ENCODE measurements at places on chromosomes 16 and 17.
A peak's percentile ranks its signal among the peaks of the same experiment; 100 is the strongest.

DNA sequence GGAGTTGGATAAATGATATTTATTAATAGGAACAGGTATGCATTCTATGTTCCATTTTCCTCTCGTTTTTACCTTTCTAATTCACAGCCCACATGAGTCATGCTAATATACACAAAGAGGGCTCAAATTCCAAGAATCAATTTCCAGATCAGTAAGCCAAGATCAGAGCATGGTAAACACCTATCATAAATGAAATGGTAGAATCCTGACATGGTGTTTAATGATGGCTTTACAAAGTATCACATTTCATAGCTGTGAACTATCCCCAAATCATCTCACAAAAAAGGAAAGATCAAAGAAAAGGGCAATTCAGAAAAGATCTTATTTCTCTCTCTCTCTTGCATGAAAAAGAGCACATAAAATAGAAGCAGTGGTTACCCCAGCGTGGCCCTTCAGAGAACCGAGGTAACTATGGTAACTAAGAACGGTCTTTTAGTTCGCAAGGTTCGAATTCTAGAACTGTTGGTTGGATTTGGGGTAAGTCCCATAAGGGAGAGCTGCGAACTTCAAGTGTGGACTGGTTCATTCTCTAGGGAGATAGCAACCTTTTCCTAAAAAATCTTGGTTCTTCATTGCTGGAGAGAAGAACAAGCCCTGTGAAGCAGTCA, 73.0 kb downstream of the MARCHF10 start:
- DNase-seq: no peak

DNA sequence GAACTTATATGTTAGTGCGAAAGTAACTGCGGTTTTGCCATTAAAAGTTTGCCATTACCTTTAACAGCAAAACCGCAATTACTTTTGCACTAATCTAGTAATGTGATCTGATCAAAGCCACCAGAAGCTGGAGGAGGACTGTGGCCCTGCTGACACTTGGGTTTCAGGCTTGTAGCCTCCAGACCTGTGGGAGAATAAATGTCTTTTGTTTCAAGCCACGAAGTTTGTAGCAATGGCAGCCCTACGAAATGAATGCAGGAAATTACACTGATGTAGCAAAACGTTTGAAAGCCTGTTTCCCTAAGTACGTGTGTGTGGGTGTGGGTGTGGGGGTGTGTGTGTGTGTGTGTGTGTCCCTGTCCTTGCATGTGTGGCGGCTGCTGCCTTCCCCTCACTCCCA, 66.6 kb downstream of the WSB1 start:
- DNase-seq: no peak

GRCh38 chr17:50139185-50139783, 9.3 kb upstream of the SAMD14 start:
- DNase-seq: no peak

DNA sequence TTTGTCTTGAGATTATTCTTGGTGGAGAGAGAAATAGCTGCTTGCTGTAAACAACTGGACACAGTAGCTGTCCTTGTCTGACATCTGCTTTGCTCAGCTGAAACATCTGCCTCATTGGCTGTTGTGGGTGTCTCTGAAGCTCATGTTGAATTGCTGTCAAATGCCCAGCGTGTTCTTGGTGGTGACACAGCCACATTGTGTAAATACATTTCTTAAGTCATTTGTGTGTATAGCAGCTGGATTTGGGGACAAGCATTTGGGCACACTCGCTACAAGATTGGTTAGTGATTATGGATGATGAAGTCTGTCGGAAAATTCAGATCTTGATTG, 5.3 kb downstream of the FAM234A start:
- no peak for DNase-seq

- no peak for DNase-seq
Measured at GRCh38 chr16:3637371-3637923, 17.0 kb upstream of the DNASE1 start.

- DNase-seq: no peak
Measured at GRCh38 chr16:19804538-19805323, 79.9 kb downstream of the GPRC5B start.

DNA sequence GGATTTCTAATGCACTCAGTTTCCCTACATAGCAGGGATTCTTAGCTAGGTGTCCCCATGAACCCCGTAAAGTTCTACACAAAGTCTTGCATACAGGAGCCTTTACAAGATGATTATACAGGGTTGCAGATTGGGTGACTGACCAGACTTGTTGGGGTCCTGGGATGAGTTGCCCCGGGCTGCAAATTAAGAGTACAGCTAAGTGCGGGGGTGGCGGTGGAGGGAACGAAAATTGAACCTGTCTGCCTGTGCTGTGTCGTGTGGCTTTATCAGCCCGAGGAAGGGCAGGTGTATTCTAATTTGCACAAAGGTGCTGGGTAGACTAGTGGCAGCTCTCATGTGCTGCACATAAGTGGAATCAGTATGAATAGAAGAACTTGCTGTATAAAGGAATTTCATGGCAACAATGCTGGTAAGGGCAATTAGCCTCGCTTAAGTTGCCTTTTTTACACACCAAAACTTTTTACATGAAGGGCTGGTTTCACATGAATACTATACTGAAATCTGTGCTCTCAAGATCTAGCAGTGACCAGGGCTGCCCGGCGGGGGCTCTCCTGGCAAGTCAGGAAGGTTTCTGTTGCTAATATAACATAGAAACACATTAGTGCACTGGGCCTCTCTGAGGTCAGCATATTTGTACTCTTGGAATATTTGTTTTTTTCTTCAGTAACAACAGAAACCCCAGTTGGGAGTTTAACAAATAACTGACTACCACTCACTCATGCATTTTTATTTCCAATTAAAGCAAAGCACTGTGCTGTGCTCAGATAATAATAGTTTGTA, 50.7 kb downstream of the ADCY7 start:
- no peak for DNase-seq

DNA sequence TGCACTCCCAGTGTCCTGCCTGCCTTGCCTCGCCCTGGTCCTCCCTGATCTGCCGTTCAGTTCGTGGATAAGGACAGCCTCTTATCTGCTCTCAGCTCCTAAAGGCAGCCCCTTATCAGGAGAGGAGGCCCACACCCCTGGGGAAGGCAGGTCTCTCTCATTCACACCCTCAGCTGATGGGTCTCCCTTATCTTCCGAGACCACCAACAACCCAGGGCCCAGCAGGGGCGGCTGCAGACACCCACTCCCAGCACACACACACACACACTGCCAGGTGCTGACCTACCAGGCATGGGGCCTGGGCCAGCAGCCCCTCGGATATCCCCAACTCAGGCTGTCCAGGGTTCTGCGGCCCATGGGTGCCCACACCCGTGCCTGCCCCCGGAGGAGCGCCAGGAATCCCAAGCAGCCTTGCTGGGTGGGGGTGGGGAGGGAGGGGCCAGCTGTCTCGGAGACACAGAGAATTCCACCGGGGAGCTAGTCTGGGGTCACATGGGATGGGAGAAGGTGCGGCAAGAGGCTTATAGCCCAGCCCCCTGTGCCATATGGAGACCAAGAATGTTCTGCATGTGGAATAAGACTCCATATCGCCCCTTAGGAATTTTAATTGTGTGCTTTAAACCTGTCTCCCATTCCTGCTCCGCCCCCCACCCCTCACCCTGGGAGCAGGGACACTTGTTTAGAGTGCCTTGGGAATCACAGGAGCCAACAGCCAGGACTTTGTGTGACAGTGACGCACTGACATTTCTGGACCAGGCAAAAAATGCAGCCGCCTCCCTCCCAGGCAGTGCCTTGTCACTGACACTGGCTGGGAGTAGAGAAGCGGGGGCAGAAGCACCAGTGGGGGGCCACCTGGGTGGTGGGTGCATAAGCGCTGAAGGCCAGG, 41.9 kb upstream of the EMP2 start:
- no peak for DNase-seq

- DNase-seq: no peak
Measured at GRCh38 chr16:68642436-68643101, 2.5 kb upstream of the CDH3 start.

DNA sequence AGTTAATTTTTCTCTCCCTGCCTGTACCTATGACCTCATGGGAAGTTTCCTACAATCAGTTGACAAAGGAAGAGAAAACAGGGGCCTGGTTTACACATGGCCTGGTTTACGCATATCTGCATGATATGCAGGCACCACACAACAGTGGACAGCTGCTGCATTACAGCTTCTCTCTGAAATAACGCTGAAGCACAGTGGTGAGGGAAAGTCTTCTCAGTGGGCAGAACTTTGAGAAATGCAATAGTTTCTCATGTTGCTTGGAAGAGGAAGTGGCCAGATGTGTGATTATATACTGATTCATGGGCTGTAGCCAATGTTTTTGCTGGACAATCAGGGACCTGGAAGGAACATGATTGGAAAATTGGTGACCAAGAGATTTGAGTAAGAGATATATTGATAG, 324.1 kb upstream of the GOT2 start:
- DNase-seq: no peak

DNA sequence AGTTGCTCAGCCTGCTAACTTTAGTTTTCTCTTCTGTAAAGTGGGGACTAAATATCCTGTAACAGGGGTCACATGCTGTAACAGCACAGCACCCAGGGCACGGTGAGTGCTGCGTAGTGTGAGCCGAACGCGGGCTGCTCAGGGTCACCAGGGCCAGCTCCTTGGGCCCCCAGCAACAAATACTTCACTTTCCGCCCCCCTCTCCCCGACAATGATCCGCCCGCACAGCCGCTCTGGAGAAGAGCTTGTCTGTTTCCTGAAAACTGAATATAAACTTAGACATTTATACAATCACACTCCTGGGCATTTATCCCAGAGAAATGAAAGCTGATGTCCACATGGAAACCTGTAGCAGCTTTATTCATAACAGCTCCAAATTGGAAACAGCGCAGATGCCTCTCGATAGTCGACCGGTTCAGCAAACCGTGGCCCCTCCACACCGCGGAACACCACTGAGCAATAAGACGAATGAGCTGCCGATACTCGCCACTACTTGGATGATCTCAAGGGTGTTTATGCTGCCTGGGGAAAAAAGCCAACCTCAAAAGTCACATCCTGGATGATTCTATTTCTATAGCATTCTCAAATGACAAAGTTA, 267.2 kb downstream of the PARN start:
- no peak for DNase-seq

DNA sequence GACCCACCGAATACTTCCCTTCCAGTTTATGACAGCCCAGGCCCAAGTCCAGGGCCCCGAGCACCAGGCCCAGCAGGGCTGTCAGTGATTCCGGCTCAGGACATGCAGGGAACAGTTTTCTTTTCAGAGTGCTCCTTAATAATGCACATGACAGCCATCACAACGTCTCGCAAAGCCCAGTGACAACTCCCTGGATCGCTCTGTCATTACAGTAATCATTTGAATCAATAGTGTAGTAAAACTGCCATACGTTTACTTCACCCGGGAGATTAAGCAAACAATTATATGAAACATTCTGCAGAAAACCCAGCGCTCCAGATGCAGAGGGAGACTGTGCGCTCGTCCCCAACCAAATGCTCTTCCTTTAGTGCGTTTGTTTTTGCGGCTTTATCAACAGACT, 162.6 kb upstream of the CDH13 start:
- no peak for DNase-seq

GRCh38 chr16:82943371-82943770, 316.6 kb downstream of the CDH13 start:
- DNase-seq: no peak

GRCh38 chr16:53768593-53768992, 64.6 kb downstream of the FTO start:
- no peak for DNase-seq

- no peak for DNase-seq
Measured at GRCh38 chr16:17885659-17886207, 415.0 kb upstream of the XYLT1 start.

GRCh38 chr16:79598348-79599181, 2.0 kb downstream of the MAF start:
- peak; percentile 79 for DNase-seq

DNA sequence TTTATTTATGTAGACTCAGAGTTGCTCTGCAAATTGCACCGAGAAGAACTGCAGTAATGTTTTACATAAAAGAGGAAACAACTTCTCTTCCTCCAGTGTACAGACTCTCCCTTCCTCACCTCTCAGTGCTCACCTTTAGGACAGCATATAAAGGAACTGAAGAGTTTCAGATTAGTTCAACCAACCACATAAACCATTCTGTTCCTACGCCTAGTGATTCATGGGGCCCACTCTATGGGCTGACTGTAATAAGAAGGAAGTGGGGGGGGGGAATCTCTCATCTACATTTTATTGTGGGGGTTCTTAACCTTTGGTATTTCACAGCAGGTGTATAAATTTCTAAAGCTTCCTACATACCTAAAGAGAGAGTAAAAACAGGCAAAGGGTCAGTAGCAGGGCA, 18.3 kb downstream of the ZSWIM7 start:
- DNase-seq: no peak

DNA sequence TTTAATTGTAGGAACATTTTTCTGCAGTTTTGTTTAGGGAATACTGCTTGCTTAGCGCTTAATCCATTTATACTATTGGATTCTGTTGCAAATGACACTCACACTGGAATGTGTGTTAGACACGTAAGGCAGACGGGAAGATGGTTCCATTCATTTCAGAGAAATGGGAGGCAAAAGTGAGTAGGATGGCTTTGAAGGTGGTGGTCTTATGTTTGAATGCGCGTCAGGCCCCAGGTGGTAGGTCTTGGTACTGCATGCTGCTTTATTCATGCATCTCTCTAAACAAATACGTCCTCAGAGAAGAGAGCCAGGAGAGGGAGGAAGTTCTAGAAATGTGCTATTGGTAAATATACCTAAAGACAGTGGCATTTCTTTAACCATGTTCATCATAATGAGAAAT, 997.6 kb upstream of the RBFOX1 start:
- DNase-seq: no peak

GRCh38 chr17:66371561-66371960, 69.1 kb downstream of the PRKCA start:
- DNase-seq: no peak

DNA sequence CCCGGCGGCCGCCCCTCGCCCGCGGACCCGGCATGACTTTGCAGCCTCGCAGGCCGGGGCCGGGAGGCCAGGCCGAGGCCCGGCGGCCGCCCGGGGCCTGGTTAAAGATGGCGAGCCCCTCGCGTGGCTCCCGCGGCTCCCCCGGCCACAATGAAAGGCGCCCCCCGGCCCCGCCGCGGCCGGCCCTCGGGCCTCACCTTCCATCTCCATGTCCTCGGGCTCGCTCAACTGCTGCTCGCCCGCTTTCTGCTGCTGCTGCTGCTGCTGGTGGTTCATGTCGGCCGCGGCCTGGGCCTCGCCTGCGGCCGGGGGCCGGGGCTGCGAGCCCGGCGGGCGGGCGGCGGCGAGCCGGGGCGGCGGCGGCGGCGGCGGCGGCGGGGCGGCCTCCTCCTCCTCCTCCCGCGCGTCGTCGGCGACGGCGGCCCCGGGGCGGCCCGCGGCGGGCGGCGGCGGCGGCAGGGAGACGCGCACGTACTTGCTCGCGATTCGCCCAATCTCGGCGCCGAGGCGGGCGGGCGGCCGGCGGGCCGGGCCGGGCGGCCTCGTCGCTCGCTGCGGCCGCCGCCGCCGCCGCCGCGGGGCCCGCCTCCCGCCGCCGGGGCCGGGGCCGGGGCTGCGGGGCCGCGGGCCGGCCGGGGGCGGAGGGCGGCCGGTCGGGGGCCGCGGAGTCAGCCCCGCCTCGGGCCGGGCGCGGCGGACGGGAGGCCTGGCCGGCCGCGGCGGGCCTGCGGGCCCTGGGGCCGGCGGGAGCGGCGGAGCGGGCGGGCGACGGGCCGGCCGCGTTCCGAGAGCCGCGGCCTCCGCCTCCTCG, 491 bp downstream of the USP7 start:
- no peak for DNase-seq
